Thoracic aorta (tissue), 2 donors: ENCODE measurements at places on chromosomes 1 and 21.

DNA sequence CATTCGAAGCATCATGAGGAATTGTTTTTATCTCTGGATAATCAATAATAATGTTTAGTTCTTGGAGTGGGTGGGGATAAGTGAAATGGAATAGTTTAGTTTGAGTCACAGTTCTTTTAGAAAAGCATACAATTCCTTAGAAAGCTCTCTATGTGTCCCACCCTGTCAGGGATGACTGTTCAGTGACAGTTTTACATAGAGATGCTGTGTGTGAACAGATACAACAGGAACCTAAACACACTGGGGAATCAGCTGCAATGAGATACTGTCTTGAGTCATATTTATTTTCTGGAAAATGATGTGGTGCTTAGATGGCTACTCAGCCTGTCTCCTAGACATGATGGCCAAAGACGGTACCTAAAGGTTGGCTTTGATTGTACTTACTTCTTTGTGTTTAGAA is 25.7 kb upstream of the CCDC190 start:
- no peak for DNase-seq

- DNase-seq, result no peak
Observed at GRCh38 chr21:29248124-29248523, 50.6 kb upstream of the BACH1 start.

GRCh38 chr1:78950826-78951225 is 55.7 kb downstream of the ADGRL4 start:
- DNase-seq, result no peak

DNA sequence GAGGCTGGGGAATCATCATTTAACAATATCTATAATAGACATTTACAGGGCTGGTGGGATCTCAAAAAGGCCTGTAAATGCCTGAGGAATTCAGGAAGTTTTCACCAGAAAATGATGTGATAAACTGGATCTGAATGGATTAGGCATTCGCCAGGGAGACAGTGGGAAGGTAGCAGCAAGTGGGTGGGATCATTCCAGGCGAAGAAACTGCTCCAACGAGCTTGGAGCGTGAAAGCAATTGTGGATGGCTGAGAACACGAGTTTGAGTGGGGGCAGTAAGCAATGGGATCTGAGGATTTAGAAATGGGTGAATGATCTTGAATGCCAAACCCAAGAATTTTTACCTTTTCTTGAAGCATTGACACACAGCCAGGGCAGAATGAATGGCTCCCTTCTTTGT is 8.9 kb upstream of the NDUFS5 start:
- DNase-seq, result no peak

DNA sequence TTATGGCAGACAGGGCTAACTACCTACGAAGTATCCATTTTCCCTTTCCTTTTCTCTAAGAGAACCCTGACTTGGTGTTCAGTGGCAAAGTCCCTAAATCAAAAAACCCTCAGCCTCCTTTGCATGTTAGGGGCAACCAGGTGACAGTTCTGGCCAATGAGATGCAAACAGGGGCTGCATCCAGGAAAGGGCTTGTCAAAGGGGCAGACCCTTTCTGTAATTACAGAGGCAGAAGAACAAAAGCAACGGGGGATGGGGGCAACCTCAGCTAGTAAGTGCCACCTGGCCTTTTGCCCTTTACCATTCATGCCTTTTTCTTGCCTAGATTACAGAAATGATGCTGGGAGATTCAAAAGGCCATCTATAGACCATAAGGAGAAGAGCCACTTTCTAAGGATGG is 34.4 kb downstream of the GLUL start:
- no peak for DNase-seq

DNA sequence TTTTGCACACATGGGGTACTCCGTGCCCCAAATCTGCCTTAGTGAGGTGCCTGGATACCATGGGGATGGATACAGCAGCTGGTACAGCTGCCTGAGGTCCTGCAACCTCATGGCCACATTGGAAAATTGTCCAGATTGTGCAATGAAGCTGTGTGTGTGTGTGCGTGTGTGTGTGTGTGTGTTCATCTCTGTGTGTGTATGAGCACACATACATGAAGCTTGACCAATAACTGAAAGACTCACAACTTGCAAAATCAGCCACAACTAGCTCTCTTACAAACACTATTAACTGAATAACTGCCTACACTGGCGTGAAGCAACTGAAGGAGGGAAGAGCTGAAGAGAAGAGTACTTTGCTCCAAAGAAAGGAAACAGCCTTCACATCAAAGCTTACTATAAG is 78.1 kb downstream of the ERG start:
- DNase-seq, result no peak

DNA sequence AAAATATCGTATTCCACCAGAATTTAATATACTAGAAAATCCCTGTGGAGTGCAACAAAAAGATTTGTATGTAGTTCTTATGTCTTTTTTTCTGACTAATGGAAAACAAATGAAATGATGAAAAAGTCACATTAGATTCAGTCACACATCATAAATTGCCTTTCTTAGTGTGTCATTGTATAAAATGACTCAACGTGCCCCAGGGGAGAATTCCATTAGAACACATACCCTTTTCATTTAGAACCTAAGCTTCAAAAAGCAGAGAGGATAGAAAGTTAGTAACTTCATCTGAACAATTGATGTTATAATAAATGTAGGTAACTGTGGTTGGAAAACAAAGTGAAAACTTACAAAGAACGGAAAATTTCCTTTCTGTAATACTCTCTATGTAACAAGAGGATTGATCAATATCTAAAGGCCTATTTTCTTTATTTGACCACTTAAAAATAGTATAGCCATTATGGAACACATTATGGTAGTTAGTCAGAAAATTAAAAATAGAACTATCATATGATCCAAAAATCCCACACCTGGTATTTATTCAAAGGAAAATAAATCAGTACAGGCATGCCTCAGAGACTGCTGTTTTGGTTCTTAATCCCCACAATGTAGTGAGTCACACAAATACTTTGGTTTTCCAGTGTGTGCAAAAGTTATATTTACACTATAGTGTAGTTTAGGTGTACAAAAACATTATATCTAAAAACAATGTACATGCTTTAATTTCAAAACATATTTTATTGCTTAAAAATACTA is 1016.1 kb downstream of the KCNT2 start:
- no peak for DNase-seq

GRCh38 chr21:15687208-15687607 is 42.6 kb upstream of the USP25 start:
- DNase-seq, result no peak

- no peak for DNase-seq
Observed at GRCh38 chr1:246708166-246708565, 16.0 kb upstream of the SCCPDH start.

DNA sequence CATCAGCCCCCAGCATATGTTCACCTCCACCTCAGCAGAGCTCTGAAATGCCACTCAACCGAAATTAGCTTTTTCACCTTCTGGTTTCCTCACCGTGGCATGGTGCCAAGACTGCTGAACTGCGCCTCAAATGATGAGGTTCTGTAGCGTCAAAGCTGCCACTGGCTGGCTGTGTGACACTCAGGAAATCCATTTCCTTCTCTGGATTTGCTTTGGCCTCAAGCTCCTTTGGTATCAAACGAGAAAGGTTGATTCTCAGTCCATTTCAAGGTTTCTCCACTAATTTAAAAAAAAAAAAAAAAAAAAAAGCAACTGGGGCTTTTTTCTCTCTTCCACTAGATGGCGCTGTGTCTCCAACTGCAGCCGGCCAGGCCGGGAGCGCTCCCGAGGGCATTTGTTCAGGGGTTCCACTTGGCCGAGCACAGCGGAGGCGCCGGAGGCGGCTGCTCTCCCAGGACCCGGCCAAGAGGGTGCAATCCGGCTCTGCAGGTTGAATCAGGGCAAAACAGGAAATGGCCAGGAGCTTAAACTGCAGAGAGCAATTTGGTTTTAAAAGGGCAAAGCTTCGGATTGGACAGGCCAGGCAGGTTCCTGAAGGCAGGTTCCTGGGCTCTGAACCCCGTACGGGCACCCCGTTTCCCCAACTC is 26.5 kb upstream of the PLA2G2C start:
- DNase-seq, result no peak

GRCh38 chr1:25817840-25818501 is 1.8 kb upstream of the MTFR1L start:
- DNase-seq, result no peak

DNA sequence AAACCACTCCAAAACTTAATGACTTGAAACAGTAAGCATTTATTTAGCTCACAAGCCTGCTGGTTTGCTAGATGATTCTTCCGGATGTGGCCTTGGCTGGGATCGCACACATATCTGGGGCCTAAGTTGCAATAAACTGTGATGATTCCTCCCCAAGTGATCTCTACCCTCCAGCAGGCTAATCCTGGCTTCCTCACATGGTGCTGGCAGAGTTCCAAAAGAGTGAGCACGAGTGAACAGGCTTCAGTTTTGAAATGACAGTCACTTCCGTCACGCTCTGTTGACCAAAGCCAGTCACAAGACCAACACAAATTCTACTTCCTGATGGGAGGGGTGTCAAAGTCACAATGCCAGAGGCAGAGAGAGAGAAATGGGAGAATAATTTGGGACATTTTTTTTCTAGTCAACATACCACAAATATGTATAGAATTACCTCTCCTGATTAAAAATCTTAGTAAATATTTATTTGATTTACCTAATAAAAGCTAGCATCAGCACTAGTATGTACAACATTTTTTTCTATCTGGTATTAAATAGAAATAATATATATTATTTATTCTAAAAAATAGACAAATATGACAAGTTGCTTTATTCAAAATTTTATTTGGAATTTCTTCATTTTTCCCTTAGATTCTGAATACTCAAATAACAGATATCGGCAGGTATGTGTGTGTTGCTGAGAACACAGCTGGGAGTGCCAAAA is 292.7 kb downstream of the TPR start:
- DNase-seq, result peak; percentile 59

GRCh38 chr1:227901906-227902640 is 45.7 kb downstream of the WNT9A start:
- DNase-seq, result no peak

DNA sequence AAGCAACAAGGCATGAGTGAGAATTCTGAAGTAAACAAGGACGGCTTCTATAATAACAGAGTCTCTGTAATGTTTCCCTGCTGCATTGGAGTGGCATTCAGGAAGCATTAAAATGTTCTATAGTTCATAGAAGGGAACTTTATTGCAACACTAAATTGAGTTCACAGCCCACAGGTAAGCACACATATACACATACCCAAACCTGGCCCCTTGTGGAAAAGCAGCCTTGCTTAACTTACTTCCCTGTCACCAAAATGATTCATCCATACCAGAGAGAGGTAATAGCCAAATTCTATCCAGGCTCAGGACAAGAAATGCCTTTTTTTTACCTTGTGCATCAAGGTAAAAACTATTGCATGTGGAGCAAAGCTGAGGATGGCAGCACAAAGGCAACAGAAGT is 241.4 kb downstream of the HHIPL2 start:
- no peak for DNase-seq

GRCh38 chr1:119593805-119594204 is 54.3 kb downstream of the ZNF697 start:
- DNase-seq, result no peak

DNA sequence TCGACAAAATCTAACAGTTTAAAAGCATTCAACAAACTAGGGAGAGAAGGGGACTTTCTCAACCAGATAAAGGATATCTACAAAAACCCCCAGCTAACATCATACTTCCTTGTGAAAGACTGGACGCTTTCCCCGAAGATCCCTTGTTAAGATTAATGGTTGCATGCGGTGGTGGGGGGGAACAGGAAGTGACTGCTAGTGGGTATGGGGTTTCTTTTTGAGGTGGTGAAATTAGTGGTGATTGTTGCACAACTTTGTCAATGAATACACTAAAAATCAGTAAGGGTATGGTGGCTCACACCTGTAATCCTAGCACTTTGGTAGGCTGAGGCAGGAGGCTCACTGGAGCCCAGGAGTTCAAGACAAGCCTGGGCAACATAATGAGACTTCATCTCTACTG is 26.9 kb upstream of the EYA3 start:
- DNase-seq, result no peak

DNA sequence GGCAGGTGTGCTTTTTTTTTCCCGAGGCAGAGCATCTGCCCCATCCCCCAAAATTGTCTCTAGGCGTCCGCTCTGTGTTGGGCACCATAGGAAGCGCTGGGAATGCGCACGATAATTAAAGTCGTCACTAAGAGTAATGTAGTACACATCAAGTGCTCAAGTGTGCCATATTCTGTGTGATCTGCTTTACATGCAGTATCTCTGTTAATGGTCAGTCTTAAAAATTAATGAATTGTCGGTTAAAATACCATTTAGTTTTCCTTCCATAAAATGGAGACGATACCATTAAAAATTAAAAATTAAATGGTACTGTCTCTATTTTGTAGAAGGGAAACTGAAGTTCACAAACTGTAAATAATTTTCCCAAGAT is 544 bp upstream of the CCT8 start:
- DNase-seq, result no peak

DNA sequence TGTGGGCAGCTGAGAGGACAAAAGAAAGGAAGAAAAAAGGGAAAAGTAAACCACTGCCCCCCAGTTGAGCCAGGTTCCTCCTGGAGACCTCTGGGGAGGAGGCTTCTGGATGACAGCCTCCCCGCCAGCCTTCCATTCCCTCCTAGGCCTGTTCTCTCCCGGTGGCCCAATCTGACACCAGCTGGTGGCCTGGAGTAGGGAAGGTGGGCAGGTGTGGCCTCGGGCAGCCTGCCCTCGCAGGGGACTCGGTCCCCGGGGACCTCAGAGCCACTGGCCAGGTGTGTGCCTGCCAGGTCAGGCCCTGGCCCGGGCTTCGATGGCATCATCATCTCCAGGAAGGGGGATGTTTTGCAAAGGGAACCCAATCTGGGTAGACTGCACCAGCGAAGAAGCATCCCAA is 159.0 kb downstream of the CASZ1 start:
- DNase-seq, result no peak

GRCh38 chr21:45302082-45303061 is 14.7 kb upstream of the POFUT2 start:
- no peak for DNase-seq

DNA sequence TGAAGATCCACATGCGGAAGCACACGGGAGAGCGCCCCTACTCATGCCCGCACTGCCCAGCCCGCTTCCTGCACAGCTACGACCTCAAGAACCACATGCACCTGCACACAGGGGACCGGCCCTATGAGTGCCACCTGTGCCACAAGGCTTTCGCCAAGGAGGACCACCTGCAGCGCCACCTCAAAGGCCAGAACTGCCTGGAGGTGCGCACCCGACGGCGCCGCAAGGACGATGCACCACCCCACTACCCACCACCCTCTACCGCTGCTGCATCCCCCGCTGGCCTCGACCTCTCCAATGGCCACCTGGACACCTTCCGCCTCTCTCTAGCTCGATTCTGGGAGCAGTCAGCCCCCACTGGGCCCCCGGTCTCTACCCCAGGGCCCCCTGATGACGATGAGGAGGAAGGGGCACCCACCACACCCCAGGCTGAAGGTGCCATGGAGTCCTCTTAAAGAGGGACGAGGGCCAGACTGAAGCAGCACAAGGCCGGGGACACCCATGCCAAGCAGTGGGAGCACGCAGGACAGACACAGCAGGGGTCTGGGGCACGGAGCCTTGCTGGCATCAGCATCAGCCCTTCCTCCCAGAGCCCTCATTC is 13.7 kb downstream of the ZBTB7B start:
- no peak for DNase-seq
